ENCODE measurements at places on chromosomes 1 and 21. TPM values are rescaled to one million over a fixed set of nuclear protein-coding genes. Genes with fewer than 3 reads are reported as not detected.

The RHD gene
- total RNA-seq = 0.49 TPM

The PRKAA2 gene
- 32.7 TPM for total RNA-seq

The ADORA3 gene
- total RNA-seq = 1.2 TPM

The MATN1 gene
- total RNA-seq = 0.33 TPM

The RHOU gene
- total RNA-seq = 16.5 TPM

The FCGR3B gene
- total RNA-seq = 0.99 TPM

The NID1 gene
- total RNA-seq = 143 TPM

The ETNK2 gene
- total RNA-seq = 12.7 TPM

The OR2L8 gene
- not detected for total RNA-seq

The BCAN gene
- total RNA-seq = 5.2 TPM

The ESRRG gene
- total RNA-seq = 101 TPM

The CLEC20A gene
- not detected for total RNA-seq

The RBM11 gene
- 4.1 TPM for total RNA-seq

The CIART gene
- total RNA-seq = 5.7 TPM

The IVL gene
- total RNA-seq = 0.44 TPM

The ZNF695 gene
- 3.1 TPM for total RNA-seq

The TXNDC12 gene
- 25.7 TPM for total RNA-seq

The CLCNKB gene
- total RNA-seq = 0.55 TPM

The TAL1 gene
- total RNA-seq = 4.2 TPM

The KCNJ6 gene
- 0.93 TPM for total RNA-seq

The SELE gene
- total RNA-seq = 6.9 TPM
